ENCODE measurements at places on chromosomes 4 and X.

- no peak for DNase-seq
Measured at GRCh38 chr4:125693228-125693627, 378.5 kb downstream of the FAT4 start.

GRCh38 chr4:176270669-176271068 is 1.6 kb upstream of the ASB5 start:
- DNase-seq: no peak

GRCh38 chr4:154490234-154490582 is 1.4 kb downstream of the DCHS2 start:
- DNase-seq: no peak

DNA sequence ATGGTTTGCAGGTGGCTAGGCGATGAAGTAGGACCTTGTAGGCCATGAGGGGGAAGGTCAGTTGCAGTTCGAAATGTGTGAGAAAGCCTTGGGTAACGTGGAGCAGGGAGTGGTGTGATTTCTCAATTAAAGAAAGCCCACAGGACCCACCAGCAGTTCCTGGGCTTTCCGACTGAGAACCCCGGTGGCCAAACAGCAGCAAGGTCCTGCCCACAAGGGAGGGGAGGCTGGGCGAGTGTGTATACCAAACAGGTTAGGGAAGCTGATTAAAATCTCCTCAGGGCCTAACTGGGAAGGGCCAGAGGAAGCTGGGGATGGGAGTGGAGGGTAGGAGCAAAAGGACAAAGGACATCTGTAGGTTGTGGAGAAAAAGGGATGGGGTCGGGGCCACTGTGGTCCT is 2.4 kb downstream of the ATP6AP1 start:
- DNase-seq: no peak
